ENCODE measurements at places on chromosomes 16 and 17.
A peak's percentile ranks its signal among the peaks of the same experiment; 100 is the strongest.

DNA sequence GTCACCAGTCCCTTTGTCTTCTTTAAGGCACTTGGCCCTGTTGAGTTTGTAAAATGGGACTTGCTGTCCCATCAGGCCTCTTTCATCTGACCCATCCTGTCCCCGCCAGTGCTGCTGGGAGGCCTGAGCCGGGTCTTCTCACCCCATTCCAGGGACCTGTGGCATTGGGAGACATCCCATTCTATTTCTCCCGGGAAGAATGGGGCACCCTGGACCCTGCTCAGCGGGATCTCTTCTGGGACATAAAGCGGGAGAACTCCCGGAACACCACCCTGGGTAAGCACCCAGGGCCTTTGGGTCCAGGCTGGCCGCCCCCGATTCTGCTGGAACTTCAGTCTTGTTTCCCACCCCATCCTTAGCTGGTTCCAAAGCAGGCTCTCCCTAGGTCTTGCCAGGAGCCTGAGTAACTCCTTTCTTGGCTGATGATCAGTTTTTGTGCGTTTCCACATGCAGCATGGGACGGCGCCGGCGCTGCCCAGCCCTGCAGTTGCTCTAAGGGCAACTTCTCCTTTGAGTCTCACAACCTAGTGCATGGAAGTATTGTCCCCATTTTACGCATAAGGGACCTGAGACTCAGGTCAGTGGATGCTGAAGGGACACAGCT, 4.1 kb downstream of the ZNF213 start:
- DNase-seq, result no peak

- DNase-seq, result peak; percentile 33
These were observed 92.5 kb upstream of the RBL2 start for GRCh38 chr16:53341792-53342191.

DNA sequence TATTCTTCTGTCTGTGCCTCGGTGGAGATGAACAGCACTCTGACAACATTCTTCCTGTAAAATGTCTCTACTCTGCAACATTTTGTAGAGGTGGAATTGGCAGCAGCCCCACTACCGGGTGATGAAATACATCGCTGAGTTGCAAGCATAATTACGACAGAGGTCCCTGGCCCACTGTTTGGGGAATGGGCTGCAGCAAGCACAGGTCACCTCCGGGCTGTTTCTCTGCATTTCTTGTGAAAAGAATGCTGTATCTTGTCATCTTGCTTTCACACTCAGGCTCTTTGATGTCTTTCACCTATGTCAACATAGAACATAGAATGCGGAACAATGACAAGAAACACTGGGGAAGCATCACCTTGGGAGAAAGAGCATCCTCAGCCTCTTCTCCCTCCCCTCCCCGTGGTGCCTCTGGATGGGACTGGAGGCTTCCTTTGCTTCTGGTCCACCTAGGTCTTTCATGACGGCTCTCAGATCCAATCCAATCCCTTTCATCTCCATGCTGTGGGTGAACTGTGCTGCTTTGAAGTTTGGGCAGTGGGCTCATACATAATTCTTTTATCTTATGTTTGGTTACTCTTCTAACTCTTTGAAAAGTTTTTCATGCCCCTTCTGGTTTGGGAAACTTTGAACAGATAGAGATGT, 265.0 kb downstream of the PHKB start:
- DNase-seq, result no peak

GRCh38 chr17:38920374-38921291, 4.8 kb upstream of the LASP1NB start:
- DNase-seq, result no peak

- no peak for DNase-seq
These were observed 15.7 kb downstream of the ZDHHC7 start for GRCh38 chr16:84995663-84996062.

DNA sequence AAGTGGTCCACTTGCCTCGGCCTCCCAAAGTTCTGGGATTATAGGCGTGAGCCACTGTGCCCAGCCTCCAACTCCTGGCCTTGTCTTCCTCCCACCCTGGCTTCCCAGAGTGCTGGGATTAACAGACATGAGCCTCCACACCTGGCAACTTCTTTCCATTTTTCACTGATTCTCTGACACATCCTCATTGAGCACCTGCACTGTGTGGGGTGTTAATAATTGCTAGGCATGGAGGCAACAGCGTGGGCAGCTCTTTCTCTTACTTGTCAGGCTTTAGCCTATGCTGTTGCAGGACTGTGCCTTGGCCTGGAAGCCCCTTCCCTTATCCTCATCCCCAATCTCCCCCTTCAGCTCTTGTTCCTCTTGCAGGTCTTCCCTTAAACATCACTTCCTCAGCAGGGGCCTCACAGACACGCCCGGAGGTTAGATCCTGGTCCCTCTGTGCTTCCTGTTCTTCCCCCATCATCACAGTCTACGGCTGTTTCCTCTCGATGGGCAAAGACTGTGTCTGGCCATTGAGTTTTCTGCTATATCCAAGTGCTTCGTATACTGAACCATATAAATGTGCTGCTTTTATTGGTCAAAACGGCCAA, 7.9 kb downstream of the QPRT start:
- no peak for DNase-seq

GRCh38 chr16:88489163-88489741, 36.2 kb downstream of the ZFPM1 start:
- DNase-seq, result no peak

DNA sequence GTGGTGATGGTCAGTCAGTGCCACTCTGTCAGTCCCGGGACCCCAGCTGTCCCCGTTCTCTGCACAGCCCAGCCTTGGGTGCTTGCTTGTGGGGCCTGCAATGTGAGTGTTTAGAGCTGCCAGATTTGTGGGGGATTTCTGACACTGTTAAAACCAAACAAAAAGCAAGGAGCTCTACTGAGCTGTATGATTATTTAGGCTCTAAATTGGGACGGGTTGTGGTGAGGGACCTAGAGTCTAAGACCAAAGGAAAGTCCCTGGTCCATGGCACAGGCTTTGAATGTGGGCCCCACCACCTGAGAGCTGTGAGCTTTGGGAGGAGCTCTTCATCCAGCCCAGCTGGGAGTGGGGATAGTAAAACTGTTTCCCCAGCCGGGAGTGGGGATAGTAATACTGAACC, 63.3 kb downstream of the KSR1 start:
- DNase-seq, result no peak

DNA sequence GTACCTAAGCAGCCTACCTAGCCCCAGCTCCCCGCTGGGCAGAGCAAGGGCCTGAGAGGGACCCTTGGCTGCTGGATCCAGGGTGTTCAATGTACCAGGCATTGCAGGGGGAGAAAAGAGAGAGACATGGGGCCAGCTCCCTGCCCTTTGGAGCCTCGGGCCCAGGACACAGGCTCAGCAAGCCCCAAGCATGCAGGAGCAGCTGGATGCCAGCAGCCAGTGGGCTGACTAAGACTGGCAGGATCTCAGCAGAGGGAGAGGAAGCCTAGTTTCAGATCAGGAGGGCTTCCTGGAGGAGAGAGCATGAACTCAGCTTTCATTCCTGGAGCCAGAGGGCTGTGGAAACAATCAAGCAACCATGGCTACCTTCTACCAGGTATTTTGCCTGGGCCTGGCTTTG, 82.0 kb upstream of the NKD1 start:
- no peak for DNase-seq

DNA sequence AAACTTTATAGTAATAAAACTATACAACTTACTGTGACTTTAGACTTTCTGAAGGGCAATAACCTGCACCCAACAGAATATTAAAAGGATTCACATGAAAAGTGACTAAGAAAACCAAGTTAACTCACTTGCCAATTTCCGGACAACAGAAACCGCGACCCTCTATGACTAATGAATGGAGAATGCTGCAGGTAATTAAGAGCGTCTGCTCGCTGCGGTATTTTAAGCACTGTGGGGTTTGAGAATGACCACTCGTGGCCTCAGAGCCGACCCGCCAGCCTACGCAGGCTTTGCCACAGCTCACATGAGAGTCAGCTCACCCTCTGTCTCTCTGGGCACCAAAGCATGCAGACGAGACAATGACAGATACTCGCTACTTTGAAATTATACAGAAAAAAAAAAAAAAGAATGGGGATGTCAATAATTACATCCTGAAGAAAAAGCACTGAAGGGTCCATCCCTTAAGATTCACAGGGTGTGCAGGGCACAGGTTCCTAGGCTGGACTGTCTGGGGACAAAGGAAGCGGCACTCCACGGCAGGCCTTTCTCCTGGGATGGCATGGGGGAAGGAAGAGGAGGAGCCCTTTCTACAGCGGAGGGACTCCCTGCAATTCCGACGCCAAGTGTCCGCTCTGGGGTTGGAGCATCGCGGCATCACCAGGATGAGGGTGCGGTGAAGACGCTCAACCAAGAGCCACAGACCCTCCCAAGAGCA, 35.0 kb downstream of the ZCCHC14 start:
- DNase-seq, result peak; percentile 65
